ENCODE measurements at places on chromosomes 6 and 20. TPM values are rescaled to one million over a fixed set of nuclear protein-coding genes. Genes with fewer than 3 reads are reported as not detected.

WDR46 gene
- total RNA-seq = 61.5 TPM

GPR6 gene
- total RNA-seq = not detected

SAMD5 gene
- total RNA-seq = 11.6 TPM

KCNQ2 gene
- total RNA-seq = not detected

BTN1A1 gene
- total RNA-seq = not detected

LY86 gene
- not detected for total RNA-seq

RNF182 gene
- total RNA-seq = 0.20 TPM

ADGRG6 gene
- 3.0 TPM for total RNA-seq

FAM83B gene
- total RNA-seq = 0.23 TPM

SGK2 gene
- 0.23 TPM for total RNA-seq

BNIP5 gene
- 0.04 TPM for total RNA-seq

TRIM15 gene
- 0.08 TPM for total RNA-seq

FOXP4 gene
- 10.3 TPM for total RNA-seq

FOXQ1 gene
- total RNA-seq = not detected

CARMIL1 gene
- total RNA-seq = 0.73 TPM

SCUBE3 gene
- total RNA-seq = 0.36 TPM

PAQR8 gene
- total RNA-seq = 3.4 TPM

DNA sequence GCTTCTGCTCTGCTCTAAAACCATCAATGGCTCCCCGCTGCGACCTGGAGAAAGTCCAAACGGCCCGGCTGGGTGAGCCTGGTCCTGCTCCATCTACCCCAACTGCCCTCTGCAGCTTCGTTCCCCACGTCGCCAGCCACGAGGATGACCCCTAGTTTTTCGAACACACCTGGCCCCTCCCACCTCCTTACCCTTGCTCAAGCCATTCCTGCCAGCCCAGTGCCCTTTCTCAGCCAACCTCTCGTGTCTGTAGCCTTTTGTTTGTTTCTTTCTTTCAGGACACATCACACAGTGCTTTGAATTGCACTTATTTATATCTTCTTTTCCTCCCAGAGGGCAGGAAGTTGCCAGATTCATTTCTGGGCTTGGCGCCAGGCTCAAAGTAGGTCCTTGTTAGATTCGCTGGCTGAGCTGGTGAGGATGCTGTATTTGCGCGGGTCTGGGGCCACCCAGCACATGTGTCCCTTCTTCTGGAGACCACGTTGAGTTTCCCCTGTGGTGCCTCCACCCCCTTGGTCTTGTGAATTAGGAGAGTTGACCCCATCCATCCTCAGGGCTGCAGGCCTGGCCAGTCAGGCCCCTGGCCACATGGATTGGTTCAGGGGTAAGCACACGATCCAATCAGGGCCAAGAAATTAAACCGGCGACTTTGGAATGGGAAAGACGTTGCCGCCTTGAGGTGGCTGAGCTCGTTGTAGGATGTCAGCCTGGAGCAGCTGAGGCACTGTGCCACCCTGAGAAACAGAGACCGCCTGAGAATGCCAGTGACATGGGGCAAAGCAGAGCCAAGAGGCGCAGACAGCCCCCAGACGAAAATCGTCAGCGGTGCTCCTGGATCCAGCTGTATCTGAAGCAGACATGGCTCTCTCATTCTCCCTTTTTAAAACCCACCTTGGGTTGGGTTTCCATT lies 156.0 kb downstream of the CEBPB start:
- no peaks in the 10 kb centered on the region for H3K36me3 ChIP-seq
- DNase-seq = peak; percentile 58
- H3K27ac ChIP-seq = no peak overlapping the region
- H3K27me3 ChIP-seq = peaks cover 11% of the 10 kb centered on the region

DNA sequence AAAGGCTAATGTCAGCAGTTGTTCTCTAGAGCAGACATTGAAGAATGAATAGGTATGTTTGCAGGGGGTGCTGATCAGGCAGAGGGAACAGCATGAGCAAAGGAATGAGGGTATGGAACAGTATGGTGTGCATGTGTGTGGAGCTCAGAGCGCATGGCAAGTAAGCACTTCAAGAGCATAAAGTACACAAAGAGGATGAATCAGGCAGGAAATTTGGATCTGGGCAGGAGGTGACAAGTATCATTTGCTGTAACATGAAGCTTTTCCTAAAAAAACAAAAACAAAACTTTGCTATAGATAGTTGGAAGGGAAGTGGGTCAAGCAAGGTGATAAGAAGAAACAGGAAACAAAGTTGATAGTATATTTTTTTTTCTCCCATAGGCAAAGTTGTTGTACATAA lies 746.8 kb downstream of the HDGFL1 start:
- DNase-seq = no peak

- no peak overlapping the region for H3K4me3 ChIP-seq
- DNase-seq = no peak
- no peaks in the 10 kb centered on the region for H3K27me3 ChIP-seq
- H3K27ac ChIP-seq = no peak overlapping the region
- no peaks in the 10 kb centered on the region for H3K36me3 ChIP-seq
Measured at GRCh38 chr20:37323985-37324384, 22.0 kb upstream of the SRC start.

GRCh38 chr20:24588047-24588635 lies 118.7 kb downstream of the SYNDIG1 start:
- H3K36me3 ChIP-seq = no peaks in the 10 kb centered on the region
- H3K27me3 ChIP-seq = peaks cover 8% of the 10 kb centered on the region
- no peak overlapping the region for H3K27ac ChIP-seq
- H3K4me3 ChIP-seq = no peak overlapping the region
- H3K4me1 ChIP-seq = no peaks in the 10 kb centered on the region
- no peak for DNase-seq

DNA sequence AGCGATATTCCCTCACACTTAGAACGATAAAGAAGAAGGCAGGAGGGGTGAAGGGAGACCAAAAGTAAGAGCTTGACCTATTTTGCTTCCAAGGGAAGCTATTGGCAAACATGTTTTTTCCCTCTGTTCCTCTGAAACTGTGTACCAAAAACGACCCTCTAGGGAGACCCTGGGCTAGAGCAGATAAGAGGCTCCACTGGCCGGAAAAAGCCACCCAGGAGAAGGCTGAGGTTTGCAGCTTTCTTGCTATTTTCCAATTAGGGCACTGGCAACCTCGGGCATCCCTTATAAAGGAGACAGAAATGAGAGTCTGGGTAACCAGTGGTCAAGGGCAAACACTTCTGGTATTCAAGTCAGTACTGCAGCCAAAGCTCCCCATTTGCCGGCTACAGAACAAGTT lies 168.0 kb downstream of the KIF16B start:
- DNase-seq = no peak
- H3K27me3 ChIP-seq = no peaks in the 10 kb centered on the region
- no peaks in the 10 kb centered on the region for H3K4me1 ChIP-seq
- H3K27ac ChIP-seq = no peak overlapping the region

DNA sequence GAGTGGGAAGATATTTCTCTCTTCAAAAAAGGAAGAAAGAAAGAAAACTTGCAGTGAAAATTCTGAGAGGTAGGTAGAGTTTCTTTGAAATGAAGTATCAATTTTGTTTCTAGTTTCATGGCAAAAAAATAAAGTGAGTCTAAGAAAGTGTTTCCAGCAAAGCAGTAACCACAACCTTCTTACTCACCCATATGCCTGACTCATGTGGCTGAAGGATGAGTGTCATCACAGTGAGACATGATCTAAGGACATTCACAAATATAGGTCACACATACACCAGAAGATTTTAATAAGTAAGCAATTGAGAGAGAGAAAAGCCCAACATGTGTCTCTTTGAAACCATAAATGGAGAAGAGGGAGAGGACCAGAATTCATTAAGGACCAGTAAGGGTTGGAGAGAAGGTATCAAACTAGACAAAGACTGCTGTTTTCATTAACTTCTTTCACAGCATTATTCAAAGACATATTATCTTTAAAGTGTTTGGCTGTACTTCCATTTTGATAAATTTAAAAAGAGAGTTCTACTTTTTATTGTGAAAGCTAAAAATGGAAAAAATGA lies 169.5 kb downstream of the FRK start:
- H3K4me3 ChIP-seq = no peak overlapping the region
- no peak for DNase-seq
- H3K27ac ChIP-seq = no peak overlapping the region
- no peaks in the 10 kb centered on the region for H3K27me3 ChIP-seq
- H3K4me1 ChIP-seq = no peaks in the 10 kb centered on the region
- H3K36me3 ChIP-seq = no peaks in the 10 kb centered on the region

DNA sequence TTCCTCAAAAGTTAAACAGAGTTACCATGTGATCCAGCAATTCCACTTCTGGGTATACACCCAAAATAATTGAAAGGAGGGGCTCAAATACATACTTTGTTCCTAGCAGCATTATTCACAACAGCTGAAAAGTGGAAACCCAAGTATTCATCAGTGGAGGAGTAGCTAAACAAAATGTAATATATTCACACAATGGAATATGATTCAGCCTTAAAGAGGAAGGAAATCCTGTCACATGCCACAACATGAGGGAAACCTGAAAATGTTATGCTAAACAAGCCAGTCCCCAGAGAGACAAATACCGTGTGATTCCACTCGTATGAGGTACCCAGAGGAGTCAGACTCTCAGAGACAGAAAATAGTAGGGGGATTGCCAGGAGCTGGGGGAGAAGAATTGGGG lies 44.5 kb downstream of the PXDC1 start:
- H3K4me1 ChIP-seq = no peaks in the 10 kb centered on the region
- H3K27me3 ChIP-seq = no peaks in the 10 kb centered on the region
- H3K27ac ChIP-seq = no peak overlapping the region
- DNase-seq = no peak

GRCh38 chr20:6311841-6312655 lies 189.2 kb upstream of the FERMT1 start:
- H3K27me3 ChIP-seq = no peaks in the 10 kb centered on the region
- H3K36me3 ChIP-seq = no peaks in the 10 kb centered on the region
- DNase-seq = no peak
- H3K4me3 ChIP-seq = no peak overlapping the region
- no peak overlapping the region for H3K27ac ChIP-seq

DNA sequence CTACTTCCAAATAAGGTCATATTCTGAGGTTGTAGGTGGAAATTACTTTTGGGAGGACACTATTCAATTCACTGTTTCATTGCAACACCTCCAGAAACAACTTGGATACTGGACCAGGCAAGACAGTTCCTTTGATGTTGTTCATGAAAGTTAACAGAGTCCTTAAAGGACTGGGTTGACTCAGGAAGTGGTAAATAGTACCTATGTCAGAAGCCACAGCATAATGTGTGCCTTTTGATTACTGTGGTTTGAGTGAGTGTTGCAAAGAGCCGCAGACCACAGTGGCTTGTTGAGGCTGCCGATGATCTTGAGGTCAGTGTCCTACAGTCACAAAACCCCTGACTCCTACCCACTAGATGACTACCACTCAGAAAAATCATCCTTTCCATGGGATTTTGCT lies 10.9 kb downstream of the IL20RA start:
- H3K4me1 ChIP-seq = no peaks in the 10 kb centered on the region
- no peaks in the 10 kb centered on the region for H3K36me3 ChIP-seq
- no peak overlapping the region for H3K4me3 ChIP-seq
- peak; percentile 13 for DNase-seq
- H3K27me3 ChIP-seq = 0 out of 2 replicates have a peak, but pooled peaks cover 3% of the 10 kb centered on the region

DNA sequence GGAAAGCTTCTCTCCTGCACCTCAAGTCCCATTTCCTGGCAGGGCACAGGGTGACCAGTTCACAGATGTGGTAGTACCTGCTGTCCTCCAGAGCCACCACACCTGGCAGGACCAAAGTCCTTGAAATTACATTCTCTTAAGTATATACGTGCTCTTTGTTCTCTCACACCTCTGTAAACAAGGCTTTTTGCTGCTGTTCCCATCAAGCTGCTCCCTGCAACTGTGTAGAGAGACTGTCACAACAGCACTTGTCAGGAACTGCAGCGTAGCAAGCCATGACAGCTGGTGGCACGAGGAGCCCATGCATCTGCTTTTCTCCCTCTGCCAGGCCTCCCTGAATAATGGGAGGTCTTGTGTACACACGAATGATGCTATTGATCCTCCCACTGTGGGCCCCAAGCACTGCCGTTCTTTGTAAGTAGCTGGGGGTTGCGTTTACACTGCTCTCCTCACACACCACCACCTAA lies 431.8 kb downstream of the CD83 start:
- no peak overlapping the region for H3K4me3 ChIP-seq
- no peaks in the 10 kb centered on the region for H3K36me3 ChIP-seq
- H3K27ac ChIP-seq = no peak overlapping the region
- H3K27me3 ChIP-seq = no peaks in the 10 kb centered on the region
- DNase-seq = peak; percentile 55
- H3K4me1 ChIP-seq = no peaks in the 10 kb centered on the region

- H3K36me3 ChIP-seq = no peaks in the 10 kb centered on the region
- H3K4me1 ChIP-seq = peaks cover 5% of the 10 kb centered on the region
- H3K27ac ChIP-seq = no peak overlapping the region
- no peak for DNase-seq
- no peaks in the 10 kb centered on the region for H3K27me3 ChIP-seq
Measured at GRCh38 chr20:18909254-18909653, 95.7 kb downstream of the SCP2D1 start.

- no peaks in the 10 kb centered on the region for H3K27me3 ChIP-seq
- DNase-seq = peak; percentile 9
- no peaks in the 10 kb centered on the region for H3K4me1 ChIP-seq
- H3K27ac ChIP-seq = no peak overlapping the region
- H3K4me3 ChIP-seq = no peak overlapping the region
- no peaks in the 10 kb centered on the region for H3K36me3 ChIP-seq
Measured at GRCh38 chr6:16402581-16402900, 164.2 kb downstream of the GMPR start.

DNA sequence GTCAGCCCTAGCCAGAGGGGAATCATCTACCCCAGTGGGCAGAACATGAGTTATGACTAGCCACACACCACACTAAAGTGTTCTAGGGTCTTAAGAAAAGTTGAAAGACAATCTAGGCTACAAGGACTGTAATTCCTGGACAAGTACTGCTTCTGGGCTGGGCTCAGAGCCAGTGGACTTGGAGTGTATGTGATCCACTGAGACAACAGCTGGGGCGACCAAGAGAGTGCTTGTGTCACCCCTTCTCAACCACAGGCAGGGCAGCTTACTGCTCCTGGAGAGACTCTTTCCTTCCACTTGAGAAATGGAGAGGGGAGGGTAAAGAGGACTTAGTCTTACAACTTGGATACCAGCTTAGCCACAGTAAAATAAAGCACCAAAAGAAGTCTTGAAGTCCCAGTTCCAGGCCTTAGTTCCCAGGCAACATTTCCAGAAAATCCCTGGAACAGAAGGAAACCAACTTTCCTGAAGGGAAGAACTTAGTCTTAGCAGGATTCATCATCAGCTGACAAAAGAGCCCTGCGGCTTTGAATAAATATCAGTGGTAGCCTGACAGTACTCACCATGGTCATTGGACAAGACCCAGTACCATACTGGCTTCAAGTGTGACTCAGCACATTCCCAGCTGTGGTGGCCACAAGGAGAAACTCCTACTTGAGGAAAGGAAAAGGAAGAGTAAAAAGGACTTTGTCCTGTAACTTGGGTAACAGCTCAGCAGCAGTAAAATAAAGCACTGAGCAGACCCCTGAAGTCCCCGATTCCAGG lies 355.1 kb upstream of the ADGRB3 start:
- H3K27ac ChIP-seq = no peak overlapping the region
- H3K4me3 ChIP-seq = no peak overlapping the region
- peak; percentile 22 for DNase-seq
- 0 out of 2 replicates have a peak, but pooled peaks cover 4% of the 10 kb centered on the region for H3K4me1 ChIP-seq

- H3K27ac ChIP-seq = no peak overlapping the region
- H3K4me3 ChIP-seq = no peak overlapping the region
- no peak for DNase-seq
- no peaks in the 10 kb centered on the region for H3K27me3 ChIP-seq
- no peaks in the 10 kb centered on the region for H3K36me3 ChIP-seq
Measured at GRCh38 chr20:44041001-44041400, 126.3 kb downstream of the TOX2 start.
